ENCODE measurements at places on chromosomes 6 and 20.

DNA sequence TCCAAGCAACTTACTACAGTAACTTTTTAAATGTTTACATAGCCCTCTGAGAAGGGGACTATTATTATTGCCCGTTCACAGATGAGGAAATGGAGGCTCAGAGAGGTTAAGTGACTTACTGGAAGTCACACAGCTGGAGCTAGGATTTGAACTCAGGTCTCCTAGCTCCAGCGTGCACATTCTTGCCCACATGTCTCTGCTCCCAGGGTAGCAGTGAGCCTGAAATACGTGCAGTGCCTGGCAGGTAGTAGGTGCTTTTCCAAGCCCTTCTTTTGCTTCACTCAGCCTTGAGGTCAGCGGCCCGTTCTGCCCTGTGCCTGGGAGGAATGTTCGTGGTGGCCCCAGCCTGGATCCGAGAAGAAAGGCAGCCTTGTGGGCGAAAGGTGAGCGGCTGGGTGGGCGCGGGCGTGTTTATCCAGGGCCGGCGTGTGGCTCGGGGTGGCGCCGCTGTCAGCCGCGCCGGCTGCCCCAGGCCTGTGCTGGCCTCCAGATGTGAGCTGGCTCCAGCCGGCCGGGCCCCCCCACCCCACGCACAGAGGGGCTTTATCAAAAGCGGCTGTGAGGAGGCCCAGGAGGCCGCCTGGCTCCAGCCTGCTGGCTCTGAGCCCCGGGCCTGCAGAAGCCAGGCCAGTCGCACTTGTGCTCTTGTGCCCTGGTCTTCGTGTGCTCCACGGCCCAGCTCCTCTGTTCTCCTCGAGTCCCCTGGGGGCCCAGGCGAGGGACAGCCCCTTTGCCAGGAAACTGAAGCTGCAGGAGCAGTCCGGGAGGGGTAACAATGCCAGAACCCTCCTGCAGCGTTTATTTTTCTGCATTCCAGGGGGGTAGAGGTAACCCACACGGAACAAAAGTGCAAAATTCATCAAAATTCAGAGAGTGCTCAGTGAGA is 58.1 kb downstream of the UBE2V1 start:
- DNase-seq: no peak

DNA sequence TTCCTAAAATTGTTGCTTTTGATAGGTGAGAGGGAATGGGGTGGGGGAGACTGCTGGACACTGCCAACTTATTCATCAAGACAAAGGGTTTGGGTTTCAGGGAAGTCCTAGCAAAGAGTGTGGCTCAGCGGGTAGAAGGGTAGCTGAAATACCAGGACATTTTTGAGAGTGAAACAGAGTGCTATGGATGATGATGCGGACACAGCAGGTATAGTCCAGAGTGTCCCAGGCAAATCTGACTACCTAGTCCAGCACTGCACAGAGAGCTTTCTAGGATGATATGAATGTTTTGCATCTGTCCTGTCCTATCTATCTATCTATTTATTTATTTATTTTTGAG is 154.3 kb downstream of the BCAS1 start:
- no peak for DNase-seq

- no peak for DNase-seq
These were observed 175.7 kb downstream of the REV3L start for GRCh38 chr6:111307275-111307858.

DNA sequence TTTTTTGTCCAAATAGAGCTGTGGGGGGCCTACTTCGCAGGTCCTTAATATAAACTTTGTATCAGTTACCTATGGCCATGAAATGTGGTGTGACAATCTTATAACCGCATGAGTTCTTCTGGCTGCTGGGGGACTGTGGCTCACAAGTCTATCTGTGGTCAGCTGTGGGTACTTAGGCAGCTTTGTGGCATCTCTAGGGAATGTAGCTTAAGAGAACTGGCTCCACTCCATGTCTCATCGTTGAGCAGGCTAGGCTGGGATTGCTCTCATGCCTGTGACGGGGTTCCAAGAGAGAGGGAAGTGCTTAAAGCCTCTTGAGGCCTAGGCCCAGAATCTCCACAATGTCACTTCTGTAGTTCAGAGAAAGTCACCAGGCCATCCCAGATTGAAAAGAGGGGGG is 140.5 kb downstream of the BTBD3 start:
- no peak for DNase-seq

GRCh38 chr20:57265997-57266290 is 497 bp downstream of the BMP7 start:
- no peak for DNase-seq

DNA sequence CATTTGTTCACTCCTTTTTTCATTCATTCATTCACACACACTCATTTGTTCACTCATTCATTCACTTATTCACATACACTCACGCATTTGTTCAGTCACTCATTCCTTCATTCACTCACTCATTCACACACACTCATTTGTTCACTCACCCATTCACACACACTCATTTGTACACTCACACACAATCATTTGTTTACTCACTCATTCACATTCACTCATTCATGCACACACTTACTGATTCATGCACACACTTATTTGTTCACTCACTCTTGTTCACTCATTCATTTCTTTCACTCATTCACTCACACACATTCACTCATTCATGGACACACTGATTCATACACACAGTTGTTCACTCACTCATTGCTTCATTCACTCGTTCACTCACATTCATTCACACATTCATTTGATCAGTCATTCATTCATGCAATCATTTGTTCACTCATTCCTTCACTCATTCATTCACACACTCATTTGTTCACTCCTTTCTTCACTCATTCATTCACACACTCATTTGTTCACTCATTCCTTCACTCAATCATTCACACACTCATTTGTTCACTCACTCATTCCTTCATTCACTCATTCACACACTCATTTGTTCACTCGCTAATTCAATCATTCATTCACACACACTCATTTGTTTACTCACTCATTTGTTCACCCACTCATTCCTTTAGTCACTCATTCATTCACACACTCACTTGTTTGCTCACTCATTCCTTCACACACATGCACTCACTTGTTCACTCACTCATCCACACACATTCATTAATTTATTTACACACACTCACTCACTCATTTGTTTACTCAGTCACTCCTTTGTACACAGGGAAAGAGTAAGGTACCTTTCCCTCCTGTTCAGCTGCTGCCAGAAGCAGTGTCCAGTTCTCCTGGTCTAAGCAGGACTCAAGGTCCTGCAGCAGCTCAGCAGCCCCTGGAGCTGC is 50.7 kb upstream of the BHLHE23 start:
- DNase-seq: no peak

DNA sequence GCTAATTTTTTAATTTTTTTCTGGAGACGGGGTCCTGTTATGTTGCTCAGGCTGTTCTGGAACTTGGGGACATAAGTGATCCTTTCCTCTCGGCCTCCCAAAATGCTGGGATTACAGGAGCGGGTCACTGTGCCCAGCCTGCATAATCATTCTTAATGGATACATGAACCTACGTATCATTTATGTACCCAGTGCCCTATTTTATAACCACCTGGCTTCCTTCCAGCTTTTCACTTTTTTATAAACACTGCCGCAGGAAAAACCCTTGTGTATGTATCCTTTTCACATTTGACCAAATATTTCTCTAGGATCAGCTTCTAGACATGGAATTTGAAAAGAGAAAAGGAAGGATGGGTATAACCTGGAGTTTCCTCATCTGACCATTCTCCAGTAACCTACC is 85.6 kb upstream of the RIN2 start:
- no peak for DNase-seq
